H54 (cell line): ENCODE measurements at places on chromosomes 1 and 21.
A peak's percentile ranks its signal among the peaks of the same experiment; 100 is the strongest.

DNA sequence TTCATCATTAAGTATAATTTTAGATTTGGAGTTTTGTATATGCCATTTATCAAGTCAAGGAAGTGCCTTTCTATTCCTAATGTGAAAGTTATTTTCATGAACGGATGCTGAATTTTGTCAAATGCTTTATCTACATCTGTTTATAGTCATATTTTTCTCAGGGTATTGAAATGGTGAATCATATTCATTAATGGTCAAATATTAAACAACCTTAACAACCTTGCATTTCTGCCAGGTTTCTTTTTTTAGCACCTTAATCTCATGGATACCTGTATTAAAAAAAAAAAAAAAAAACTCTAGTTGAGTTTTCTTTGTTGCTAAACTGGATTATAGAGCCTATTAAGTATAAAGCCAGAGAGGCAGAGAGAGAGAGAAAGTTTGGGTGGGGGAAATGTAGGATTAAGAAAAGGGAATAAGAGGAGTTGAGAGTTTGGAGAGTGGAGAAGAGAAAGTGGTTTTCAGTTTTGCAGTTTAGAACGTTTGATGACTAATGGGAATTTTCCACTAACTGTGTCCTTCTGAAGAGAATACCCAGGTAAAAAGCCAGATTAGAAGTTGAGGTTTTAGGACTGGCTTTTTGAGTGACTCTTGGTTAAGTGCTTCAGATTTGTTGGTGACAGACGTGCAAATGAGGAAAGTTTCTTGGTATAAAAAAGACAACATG lies 305.0 kb downstream of the HLX start:
- no peak for DNase-seq

GRCh38 chr1:237794071-237794470 lies 96.7 kb downstream of the ZP4 start:
- no peak for DNase-seq

GRCh38 chr21:39649526-39649925 lies 36.8 kb downstream of the B3GALT5 start:
- no peak for DNase-seq

DNA sequence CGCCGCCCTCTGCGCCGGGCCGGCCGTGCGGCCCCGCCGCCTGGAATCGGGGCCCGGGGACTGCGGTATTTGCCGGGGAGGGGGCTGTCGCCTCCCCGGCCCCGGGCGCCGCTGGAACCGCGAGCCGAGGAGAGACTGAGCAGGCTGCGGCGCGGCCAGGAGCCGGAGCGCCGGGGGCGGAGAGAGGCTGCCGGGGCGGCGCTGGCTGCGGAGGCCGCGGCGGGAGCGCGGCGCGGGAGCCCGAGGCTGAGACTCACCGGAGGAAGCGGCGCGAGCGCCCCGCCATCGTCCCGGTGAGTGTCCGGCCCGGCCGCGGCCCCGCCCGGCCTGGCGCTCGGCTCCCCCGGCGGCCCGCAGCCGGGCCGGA lies 746 bp downstream of the DYRK1A start:
- no peak for DNase-seq

DNA sequence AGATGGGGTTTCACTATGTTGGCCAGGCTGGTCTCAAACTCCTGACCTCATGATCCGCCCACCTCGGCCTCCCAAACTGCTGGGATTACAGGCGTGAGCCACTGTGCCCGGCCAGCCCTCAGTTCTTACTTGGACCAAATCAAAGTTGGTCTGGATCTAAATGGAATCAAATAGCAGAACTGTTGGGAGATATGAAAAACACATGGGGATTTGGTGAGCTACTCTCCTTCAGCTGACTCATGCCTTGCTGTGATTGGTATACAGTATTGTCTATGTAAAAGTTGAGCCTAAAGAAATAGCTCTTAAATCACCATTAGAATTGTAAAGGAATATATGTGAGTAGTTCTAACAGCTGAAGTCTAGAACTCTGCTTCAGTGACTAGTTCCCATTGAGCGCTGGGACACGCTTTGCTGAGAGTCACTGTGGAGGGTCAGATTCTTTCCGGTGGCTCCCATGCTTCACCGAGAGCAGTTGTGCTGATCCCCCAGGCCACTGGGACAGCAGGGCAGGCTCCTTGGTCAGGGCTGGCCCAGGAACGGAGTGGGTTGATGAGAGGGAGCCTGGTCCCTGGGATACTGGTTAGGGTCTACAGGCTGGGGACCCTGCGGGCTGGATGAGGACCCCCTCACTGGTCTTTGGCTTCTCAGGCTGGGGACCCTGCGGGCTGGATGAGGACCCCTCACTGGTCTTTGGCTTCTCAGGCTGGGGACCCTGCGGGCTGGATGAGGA lies 14.0 kb downstream of the PKNOX1 start:
- no peak for DNase-seq

- DNase-seq, result no peak
Measured at GRCh38 chr1:29749024-29749945, 513.0 kb downstream of the PTPRU start.

GRCh38 chr1:43267291-43267805 lies 2.4 kb upstream of the TMEM125 start:
- DNase-seq, result no peak

DNA sequence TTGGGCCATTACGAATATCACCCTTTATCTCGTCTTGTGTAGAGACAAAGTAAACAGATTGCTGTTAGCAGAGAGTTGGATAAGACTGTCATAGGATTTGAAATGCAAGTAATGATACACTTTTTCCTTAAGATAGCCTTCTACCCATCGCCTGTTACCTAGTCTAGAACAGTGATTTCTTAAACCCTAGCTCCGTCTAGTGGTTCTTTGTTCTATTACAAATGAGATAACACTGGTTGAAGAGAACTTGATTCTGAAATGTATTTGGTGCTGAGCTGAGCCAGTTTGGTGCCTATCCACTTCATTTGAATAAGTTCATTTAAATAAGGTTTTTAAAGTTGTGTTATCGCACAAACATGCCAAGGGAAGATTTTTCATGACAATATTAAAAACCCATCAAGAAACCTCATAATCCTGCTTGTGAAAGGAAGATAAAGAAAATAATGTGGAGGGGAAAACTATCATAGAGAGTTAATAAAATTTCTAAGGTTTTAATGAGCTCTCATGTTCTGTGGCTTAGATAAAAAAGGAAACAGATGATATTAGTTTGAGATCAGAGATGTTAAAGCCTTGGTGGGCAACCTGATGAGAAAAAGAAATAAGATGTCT lies 1.5 kb upstream of the KCNH1 start:
- peak; percentile 34 for DNase-seq

DNA sequence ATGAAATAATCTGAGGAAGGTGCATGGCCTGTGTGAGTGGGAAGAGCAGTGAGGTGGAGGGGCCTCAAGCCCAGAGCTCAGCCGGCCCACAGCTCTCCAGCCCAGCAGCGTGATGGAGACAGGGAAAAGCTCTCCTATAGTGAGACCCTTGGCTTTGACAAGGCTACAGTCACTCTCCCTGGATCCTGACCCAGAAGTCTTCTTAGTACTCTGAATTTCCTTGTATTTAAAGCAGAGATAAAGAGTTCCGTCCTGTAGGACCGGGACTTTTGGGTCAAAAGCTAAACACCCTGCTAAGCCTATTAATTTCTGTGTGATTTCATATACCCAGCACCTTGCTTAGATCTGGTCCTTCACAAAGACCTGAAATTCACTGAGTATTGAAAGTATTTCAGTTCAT lies 48.2 kb upstream of the F3 start:
- no peak for DNase-seq

GRCh38 chr1:167056529-167057231 lies 33.5 kb downstream of the GPA33 start:
- DNase-seq, result no peak

DNA sequence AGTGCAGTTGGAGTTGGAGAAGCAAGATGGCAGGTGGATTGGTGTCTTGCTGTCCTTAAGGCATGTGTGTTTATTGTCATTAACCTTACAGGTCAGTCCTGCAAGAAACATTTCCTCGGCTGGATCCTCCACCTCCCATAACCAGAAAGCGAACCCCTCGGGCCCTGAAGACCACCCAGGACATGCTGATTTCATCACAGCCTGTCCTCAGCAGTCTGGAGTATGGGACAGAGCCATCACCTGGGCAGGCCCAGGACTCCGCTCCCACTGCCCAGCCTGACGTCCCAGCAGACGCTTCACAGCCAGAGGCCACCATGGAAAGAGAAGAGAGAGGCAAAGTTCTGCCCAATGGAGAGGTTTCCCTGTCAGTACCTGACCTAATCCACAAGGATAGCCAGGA lies 1.6 kb downstream of the C1orf226 start:
- no peak for DNase-seq

DNA sequence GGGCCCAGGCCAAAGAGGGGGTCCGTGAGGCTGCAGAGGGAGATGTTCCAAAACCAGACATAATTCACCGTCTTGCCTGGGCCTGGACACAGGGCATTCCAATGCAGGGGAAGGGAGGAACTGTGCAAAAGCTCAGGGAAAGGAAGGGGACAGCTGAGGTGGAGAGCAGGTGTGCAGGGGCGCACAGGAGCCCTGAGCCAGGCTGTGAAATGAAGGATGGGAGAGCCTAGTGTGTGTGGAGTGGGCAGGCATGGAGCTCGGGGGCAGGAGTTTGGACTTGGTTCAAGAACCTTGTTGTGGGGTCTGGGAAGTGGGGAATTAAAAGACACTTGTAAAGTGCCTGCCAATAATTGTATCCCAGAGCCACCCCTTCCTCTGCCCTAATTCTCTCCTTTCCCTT lies 2.3 kb downstream of the TNNI1 start:
- no peak for DNase-seq

GRCh38 chr1:244449936-244450508 lies 1.7 kb downstream of the ADSS2 start:
- no peak for DNase-seq

GRCh38 chr1:42423681-42424080 lies 32.1 kb downstream of the ZMYND12 start:
- DNase-seq, result no peak

DNA sequence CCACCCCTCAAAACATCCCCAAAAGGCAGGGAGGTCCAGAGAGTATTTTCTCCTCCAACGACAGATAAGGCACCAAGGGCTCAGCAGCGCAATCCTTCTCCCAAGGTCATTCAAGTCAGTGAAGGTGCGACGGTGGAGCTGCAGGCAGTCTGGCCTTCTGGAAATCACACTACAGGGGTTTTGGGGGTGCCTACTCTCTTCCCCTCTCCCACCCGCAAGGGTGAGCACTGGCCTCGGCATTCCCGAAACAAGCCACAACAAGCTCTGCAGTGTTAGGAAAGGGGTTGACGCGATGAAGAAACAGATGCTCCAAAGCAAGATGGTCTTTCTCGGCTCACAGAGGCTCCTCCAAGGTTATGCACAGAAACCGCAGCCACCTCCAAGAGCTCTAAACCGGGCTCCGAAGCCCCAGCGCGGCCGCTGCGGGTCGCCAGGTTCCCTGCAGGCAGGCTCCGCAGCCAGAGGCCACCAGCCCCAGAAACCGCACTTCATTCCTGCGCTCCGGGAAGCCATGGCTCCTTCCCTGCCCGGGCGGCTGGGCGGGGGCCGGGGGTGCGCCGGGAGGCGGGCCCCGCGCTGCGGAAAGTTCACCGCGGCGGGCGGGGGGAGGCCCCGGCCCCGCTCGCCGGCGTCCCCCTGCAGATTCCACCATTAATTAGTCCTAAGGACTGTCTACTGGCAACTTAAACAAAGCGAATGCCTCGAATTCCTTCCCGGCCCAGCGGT lies 1.1 kb downstream of the LUZP1 start:
- DNase-seq, result peak; percentile 49
